SK-MEL-5 (cell line): ENCODE measurements at places on chromosomes 4 and X. TPM values are rescaled to one million over a fixed set of nuclear protein-coding genes. Genes with fewer than 3 reads are reported as not detected.

Gene BST1
- total RNA-seq: 0.08 TPM in 1 of 2 replicates, not detected in the other

DNA sequence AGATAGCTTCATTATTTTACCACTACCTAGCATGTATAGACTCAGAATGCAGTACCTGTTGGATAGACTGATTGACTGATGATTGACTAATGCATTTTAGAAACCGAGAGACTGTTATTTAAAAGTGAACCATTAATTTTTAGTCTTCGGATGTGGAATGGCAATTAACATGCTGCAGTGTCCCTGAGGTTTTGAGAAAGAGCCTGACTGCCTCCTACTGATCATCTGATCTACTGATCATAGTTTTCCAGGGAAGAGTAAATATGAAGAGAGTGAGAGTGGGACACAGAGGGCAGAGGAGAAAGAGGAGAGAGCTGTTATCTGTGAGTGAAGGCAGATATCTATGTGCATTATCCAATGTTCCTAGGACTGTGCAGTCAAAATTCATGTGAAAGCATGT lies 764.7 kb downstream of the TRIML1 start:
- DNase-seq: peak; percentile 51

DNA sequence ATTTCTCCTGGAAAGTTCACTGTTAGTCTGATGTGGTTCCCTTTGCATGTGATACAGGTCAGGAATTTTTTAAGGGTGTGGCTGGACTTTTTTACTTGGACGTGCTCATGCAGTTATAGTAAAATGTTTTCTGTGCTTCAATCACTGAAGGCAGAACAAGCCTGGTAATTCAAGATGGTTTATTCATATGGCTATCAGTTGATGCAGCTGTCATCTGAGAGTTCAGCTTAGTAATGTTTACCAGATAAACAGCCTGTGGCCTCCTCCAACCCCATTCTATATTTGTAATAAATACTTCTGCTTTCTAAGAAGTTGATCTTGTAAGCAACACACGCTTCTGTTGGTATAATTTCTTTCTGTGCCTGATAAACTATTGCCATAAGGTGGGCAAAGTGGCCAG lies 2105.9 kb downstream of the ARAP2 start:
- DNase-seq: no peak

GRCh38 chr4:185071236-185071811 lies 53.0 kb downstream of the HELT start:
- no peak for DNase-seq

DNA sequence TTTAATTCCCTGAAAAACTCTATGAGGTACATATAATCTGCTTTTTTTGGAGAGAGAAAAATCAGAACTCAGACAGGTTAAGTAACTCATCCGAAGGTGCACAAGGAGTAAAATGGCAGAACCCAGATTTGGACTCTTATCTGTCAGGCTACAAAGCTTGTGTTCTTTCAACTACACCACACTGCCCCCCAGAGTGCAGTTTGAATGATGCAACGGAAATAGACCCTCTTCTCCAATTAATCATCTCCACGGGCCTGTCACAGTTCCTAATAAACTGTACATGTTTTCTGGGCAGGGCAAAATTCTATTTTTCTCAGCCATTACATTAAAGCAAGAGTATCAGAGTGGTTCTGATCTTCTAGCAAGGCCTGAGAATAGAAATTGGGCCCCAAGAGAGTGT lies 35.3 kb upstream of the DCX start:
- DNase-seq: peak; percentile 53

Gene CEP135
- total RNA-seq: 4.5 and 4.8 TPM in 2 replicates

DNA sequence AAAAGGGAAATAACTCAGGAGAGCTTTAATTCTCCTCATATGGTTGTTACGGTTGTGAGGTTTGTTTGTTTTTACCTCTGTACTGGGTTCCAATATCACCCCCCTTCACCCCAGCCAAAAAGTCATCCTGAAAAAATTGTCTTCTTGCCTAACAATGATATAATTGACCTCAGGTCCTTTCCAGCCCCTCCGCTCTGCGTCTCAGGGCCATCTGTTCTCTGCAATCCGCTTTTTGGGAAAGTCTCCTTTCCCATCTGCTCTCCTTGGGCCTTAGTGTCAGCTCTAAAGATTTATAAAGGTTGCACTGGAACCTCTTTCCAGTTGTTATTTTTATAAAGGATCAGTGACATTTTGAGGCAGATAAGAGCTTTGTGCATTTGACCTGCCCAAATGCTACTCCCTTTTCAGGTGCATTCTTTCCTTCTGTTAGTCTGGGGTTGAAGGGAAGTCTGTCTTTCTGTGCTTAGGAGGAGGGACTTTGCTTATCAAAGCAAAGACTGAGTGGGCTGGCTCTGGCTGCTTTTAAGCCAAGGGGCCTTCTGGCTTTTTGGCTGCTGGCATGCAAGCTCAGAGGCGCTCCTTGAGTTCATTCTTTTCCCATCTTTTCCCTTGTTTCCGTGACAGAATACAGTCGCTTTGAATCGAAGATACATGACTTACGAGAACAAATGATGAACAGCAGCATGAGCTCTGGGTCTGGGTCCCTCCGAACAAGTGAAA lies 34.1 kb downstream of the DLG3 start:
- DNase-seq: no peak

- DNase-seq: peak; percentile 52
Observed at GRCh38 chrX:40773809-40774208, 38.5 kb upstream of the MED14 start.

- no peak for DNase-seq
Observed at GRCh38 chr4:51942108-51942832, 77.9 kb downstream of the LRRC66 start.

Gene ZAR1
- not detected in 2 replicates for total RNA-seq

Gene ACTRT1
- total RNA-seq: not detected in 2 replicates
